ENCODE measurements at places on chromosomes 2 and 18.
A peak's percentile ranks its signal among the peaks of the same experiment; 100 is the strongest.

GRCh38 chr2:232183279-232183678 is 195.3 kb upstream of the ALPP start:
- DNase-seq = no peak

- no peak for DNase-seq
These were observed 282.5 kb upstream of the PXDN start for GRCh38 chr2:2026851-2027250.

DNA sequence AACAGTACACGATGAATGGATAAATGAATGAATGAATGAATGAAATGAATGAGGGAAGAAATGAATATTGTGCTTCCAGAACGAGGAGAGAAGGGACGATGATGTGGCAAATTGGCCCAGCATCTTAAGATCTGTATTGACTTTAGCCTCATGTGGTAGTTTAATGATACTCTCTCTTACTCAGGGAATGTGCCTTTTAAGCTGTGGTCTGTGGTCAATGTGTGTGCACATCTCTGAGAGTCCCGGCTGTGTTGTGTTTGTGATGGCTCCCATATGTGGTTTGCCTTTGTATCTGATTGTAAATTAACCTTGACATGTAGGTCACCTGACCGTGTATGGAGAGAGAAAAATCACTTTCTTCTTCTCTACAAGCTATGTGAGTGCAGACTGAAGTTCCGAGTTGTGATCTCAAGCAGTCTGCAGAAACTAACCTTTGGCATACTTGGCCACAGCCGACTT is 91.2 kb downstream of the NEDD4L start:
- DNase-seq = no peak

GRCh38 chr2:166179201-166179600 is 51.4 kb upstream of the SCN1A start:
- DNase-seq = no peak

DNA sequence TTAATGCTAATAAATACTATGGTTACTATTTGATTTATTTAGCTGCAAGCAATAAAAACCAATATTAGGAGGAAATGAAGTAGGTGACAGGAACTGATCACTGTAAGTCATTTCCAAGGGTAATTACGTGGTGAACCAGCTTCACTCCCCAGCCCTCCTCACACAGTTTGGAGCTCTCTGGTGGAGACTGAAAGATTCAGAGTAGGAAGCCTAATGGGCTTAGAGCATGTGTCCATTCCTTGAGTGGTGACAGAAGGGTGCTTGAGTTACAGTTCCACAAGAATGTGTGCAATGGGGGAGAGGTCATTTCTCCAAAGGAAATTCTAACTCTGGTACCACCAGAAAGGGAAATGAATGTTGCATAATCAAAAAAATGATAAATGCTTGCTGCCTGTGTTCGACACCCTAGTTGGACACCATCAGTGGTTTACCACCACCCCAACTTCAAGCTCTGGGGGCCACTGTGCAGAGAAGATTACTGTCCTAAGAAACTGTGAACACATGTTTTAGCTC is 285.1 kb upstream of the MMADHC start:
- DNase-seq = no peak

GRCh38 chr2:130135692-130136541 is 6.9 kb upstream of the POTEF start:
- no peak for DNase-seq

DNA sequence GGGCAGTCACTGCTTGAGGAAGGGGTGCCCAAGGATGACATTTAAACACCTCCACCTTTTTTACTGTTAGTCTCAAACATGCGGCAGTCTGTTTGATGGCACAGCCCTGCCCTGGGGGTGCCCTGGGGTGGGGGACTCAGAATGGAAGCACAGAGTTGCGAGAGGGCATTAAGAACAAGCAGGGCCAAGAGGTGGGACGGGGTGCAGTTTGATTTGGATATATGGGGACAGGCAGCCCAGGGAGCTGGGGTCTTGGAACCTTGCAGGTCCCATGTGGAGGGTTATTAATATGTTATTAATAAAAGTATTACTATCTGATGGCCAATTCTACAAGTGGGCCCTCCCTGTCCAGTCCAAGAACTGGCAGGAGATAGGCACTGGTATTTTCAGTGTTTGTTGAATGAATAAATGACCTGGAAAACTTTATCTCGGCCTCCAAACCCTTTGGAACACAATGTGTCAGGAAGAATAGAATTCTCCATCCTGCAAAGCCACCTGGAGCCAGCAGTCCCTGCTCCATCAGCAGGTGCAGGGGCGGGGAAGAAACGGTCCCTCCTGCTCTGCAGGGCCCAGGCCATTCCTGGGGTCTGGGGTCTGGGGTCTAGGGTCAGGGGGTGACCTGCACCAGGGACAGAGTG is 25.2 kb downstream of the SDC1 start:
- DNase-seq = no peak

DNA sequence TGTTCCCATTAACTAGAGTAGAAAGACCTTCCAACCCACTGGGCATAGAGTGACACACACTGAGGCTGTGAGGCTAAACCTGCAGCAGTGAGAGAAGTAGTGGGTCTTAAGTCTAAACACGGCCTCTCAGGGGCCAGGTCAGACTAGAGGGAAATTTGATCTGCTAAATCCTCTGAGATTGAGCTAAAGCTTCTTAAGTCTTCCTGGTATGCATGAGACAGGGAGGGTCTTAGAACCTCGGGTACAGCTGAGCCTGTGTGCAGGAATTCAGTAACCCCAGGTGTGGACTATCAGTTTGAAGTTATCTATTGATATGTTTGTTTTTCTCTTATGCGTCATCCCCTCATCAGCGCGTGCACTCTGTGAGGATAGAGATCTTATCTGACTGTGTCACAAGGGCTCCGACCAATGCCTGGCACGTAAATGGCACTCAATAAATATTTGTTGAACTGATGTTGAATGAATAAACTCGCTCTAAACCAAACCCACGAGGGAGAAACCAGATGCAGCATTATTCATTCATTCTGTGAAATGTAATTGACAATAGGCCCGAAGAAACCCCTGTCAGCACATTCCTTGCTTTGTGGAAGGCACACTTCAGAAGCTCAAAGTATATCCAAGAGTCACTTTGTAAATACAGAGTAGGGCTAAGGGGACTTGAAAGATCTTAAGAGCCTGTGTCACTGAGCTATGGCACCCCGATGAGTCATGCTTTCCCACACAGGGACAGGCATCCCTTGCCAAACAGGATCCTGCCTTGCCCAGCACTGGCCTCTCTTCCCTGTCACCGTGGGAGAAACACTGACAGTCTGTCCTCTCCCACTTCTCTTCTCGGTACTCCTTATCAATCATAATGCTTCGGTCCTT is 21.7 kb upstream of the RAB10 start:
- peak; percentile 47 for DNase-seq
